ENCODE measurements at places on chromosomes 7 and 10.

- no peak for DNase-seq
Observed at GRCh38 chr10:89360157-89360556, 17.7 kb upstream of the IFIT1B start.

DNA sequence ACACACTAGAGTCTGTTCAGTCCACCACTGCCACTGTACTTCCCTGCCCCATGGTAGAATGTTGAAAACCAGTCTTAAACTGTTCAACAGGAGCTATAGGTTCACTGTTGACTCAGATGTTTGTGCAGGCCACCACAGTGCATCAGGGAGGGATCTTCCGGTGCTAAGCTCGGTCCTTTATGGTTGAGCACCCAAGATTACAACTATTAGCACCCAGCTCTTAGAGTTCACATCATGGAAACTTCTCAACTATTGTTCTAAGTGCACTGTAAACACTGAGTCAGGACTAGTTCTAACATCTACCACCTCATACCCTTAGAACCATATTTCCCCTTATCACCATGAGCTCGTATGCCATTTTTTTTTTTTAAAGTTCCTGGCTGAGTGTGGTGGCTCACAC is 97.1 kb upstream of the MXI1 start:
- DNase-seq, result no peak

DNA sequence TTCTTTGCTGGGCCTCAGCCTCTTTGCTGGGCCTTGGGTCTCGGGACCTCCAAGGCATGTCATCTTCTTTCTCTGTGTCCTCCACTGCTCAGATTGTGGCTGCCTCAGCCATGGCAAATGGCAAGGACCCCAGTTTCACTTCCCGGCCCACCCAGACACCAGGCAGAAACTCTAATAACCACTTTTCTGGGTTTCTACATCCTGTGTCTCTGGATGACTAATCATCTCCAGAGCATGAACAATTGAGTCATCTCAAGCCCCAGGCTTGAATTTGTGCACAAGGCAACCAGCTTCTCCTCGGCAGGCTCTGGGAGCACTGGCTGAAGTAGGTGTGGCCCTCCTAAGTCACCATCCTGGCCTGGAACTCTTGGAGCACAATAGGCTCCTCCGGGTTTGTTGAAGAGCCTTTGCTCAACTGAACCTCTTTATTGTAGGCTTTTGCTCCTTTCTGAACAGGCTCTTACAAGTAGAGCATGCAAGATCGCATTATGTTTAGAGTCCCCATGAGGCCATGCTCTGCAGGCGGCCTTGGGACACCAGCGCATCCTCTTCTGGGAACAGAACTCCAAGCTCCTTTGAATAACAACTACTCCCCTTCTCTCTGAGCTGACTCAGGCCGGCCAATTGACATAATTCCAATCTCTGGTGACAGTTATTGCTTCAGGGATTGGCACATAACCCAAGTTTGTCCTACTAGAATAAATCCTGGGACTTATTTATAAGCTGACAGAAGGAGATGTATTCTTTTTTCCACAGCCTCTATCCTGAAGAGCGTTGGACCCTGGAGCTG is 218.1 kb downstream of the WDR11 start:
- no peak for DNase-seq

- DNase-seq, result no peak
Observed at GRCh38 chr7:36614959-36615358, 109.3 kb downstream of the AOAH start.

DNA sequence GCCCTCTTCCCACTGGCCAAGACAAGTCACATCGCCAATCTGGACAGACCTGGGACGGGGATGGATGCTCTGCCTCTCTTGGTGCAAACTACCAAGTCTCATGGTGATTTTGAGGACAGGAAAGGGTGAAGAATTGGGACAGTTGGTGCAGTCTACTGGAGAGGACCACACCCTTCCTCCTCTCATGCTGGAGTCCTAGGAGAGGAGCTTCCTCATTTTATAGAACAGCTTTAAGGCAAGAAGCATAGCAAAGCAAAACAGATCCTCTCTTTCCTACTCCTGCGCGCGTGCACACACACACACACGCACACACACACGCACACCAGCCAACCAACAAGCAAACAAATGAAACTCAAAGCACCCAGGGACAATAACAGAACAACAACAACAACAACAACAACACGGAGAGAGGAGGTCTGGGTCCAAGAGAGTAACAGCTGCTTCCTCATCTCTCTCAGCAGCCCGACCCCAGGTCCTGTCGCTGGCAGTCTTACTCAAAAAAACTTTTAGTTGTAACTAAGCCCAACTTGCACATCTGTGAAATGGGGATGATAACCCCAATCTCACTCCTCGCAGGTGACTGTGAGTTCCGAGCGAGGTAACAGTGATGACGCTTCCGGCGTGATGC is 83.4 kb downstream of the TMEM178B start:
- no peak for DNase-seq

GRCh38 chr7:17516771-17517170 is 218.3 kb downstream of the AHR start:
- DNase-seq, result no peak

GRCh38 chr7:55513868-55514267 is 58.4 kb downstream of the VOPP1 start:
- DNase-seq, result no peak

DNA sequence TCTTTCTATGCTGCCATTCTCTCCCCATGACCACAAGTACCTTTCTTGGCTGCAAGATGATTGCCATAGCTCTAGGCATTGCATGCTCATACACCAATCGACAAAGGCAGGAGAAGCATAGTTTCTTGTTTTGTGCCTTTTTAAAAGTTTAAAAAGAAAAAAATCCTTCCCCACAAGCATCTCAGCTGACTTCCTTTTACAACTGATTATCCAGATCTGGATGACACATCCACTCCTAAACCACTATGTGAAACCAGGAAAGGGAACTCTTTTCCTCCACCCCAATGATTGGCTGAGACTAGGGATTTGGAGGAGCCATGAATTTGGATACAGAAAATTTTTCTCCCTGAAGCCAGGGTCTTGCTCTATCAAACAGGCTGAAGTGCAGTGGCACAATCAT is 14.5 kb upstream of the LRRC4 start:
- DNase-seq, result no peak

DNA sequence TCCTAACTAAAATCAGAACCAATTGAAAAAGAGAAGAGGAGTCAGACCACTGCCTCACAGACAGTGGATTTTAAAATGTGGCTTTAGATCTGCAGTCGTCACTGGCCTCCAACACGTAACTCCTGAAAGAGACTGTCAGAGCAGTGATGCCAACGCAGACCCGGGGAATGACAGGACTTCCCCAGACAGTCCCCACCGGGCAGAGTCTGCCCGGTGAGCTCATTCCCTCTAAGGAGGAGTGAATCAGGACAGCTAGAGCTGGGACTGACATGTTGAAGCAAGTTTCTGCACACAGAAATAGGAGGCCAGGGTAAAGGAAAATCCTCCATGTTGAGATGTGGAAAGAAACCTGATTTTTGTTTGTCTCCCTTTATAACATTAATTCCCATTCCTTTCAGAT is 105.0 kb downstream of the TES start:
- DNase-seq, result peak; percentile 16

GRCh38 chr7:148994576-148994975 is 33.7 kb downstream of the PDIA4 start:
- no peak for DNase-seq

DNA sequence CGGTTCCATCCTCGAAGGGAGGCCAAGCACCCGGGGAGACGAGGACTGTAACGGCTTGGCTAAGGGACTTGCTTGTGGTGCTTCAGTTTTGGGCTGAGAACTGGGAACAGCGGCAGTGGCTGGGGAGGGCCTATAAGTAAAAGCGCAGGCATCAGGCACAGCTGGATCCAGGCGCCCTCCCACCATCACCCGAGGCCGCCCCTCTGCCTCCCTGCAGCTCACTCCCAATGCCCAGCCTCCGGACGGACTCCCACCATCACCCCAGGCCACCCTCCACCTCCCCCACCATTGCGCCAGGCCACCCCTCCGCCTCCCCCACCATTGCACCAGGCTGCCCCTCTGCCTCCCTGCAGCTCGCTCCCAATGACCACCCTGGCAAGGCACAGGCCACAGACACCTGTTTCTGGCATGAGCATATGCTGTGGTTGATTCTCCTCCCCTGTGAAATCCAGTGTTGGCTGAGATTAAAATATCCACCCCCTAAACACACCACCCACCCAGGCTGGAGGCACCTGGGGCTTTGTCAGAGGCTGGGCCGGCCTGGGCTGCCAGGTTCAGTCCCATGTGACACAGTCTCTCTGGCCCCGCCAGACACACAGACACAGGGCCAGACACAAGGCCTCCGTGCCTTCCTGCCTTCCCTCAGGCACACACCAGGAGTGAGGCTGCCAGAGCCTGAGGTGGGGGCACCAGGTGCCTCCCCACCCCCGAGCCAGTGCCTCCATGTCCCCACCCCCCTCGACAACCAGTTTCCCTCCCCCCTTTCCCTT is 16.7 kb downstream of the MICALL2 start:
- no peak for DNase-seq

- no peak for DNase-seq
Observed at GRCh38 chr7:64183126-64183742, 23.8 kb upstream of the ZNF735 start.

DNA sequence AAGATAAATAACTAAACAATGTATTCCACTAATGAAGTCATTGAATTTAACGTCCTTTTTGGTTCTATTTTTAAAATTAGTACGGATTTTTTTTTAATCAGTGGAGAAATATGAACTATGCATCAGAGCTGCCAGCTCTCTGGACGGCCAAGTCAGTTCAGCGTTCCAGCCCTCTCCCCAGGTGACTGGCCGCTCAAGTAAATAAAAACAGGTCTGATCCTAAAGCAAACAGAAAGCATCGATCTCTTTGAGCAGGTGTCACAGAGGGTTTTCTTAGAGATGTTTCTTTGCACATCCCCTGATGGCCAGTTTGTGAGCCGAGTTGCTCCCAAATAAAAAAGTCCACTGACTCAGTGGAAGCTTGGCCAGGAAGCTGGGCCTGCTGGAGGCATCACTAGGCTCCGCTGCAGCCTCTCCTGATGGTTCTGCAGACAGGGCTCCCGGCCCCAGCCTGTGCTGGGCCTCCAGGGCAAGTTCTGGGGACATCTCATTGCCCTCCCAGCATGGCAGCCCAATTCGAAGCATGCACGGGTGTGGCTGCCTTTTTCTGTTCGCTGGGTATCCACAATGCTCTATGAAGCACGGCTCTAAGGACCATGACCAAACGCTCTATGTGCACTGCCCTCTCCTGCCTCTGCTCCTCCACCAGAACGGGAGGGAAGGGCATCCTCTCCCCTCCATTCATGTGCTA is 74.7 kb upstream of the PPP2R2D start:
- DNase-seq, result no peak

- DNase-seq, result no peak
Observed at GRCh38 chr10:51656503-51656902, 42.9 kb downstream of the CSTF2T start.

GRCh38 chr7:151676759-151677158 is 157.1 kb upstream of the RHEB start:
- DNase-seq, result no peak

DNA sequence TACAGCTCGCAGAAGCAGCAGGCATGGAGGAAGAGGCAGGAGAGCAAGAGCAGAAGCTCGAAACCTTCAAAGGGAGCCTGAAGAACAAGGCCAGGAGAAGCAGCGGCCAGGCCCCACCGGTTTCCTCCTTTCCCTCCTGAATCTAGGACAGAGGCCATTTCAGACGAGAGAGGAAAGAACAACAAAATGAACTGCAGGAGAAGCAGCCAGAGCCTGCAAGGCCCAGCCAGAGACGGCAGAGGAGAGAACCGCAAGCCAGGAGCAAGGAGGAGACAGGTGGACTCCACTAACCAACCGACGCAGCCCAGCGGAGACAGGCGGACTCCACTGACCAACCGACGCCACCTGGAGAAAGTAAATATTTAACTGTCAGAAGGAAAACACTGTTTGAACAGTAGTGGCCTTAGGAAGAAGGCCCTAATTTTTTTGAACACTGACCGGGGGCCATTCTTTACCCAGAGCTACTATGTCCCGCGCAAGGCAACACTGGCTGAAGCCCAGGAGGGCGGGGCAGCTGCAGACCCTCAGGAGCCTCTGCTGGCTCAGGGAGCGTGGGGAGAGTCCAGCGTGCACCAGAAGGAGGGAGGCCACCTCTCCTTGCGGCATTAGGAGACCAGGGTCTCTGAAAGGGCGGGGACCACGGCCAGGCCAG is 559.2 kb downstream of the PTPRN2 start:
- no peak for DNase-seq

DNA sequence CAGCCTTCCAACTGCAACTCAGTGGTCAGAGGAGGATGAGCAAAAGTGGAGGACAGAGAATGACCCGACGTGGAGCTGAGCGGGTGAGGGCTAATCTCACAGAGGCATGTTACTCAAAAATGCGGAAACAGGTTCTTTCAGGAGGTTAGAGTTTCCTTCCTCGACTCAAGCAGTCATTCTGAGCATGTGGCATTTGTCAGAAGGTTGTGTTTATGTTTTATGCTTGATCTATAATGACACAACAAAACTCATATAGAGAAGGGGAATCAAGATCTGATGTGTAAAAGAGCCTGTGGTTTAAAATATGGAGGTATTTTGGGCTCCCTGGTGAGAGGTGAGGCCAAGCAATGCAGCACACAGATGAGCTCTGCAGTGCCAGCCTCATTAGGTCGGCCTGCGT is 311.4 kb downstream of the ADARB2 start:
- no peak for DNase-seq

DNA sequence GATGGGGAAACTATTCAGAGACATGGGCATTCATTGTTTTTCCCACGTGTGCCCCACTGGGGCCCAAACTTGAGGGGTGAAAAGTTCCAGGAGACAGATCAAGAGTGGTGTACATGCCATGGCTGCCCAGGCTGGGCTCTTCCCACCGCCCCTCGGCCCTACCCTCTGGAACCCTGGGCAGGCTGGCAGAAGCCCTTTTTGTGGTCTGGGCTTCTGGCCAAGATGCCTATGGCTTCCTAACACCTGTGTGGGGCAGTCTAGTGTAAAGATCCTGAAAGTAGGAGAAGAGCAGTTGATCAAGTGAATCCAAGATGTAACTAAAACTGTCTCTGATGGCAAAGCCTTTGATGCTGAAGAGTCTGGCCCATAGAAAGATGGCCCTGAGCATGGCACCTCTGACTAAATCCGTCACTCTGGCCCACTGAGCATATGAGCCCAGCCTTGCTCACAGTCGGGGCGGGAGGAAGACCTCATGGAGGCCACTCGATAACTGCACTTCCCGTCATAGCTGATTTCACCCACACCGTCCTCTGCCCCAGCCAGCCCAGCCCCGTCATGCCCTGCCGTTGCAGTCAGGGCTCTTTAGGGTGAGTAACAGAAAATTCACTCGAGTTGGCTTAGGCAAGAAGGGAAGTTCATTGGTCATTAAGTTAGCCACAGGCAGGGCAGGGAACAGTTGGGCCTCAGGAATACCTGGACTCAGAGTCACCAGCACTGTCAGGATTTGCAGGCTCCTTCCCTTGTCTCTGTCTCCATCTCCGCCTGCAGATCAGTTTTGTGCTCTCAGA is 37.9 kb upstream of the MTPAP start:
- DNase-seq, result no peak

All from eye (tissue), 1 donor.